ENCODE measurements at places on chromosomes 4 and X.
A peak's percentile ranks its signal among the peaks of the same experiment; 100 is the strongest.

GRCh38 chrX:32137525-32137924, 1065.7 kb upstream of the FTHL17 start:
- no peak for DNase-seq

DNA sequence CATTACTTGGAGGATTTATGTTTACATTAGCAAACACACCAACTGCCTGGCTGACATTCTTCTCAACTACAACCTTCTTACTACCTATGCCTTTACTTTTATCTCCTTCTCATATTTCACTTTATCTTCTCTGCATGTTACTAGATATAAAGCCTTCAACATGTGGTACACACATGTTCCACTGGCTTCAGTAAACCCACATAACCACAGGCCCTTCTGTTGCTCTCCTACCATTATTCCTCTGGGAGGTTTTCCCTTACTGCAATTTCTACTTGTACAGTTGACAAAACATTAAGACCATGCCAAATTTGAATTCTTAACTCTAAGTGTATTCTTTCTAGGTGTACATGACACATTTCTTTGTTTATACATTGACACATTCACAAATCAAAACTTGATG, 133.1 kb downstream of the ARAP2 start:
- DNase-seq = no peak

DNA sequence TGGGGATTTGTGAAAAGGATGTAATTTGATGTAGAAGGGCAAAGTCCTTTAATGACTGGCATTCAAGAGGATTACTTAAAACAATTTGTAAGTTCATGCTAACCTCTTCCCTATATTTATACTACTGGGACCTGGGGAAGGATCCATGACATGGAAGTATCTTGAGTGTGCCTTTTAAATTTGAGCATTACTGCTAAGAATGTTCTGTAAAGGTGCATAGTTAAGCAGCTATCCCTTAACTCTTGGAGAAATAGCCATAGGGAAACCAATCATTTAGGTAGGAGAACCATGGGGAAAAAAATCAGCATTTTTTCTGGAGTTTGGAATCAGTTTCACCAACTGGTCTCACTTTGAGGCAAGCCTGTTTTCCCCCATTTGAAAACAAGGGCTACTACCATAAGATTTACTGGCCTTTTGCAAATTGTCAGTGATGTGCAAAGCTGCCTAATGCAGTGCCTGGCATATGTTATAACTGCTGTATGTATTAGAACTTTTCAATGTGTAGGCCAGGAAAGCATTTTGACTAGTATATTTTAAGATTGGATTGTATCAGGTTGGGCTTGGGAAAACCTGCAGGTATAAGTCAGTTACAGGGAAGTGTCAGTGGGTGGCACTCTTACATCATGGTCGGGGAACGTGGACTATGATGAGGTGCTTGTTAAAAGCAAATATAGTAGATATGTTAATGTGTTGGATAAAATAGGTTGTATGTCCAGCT, 72.1 kb downstream of the PRSS12 start:
- no peak for DNase-seq

DNA sequence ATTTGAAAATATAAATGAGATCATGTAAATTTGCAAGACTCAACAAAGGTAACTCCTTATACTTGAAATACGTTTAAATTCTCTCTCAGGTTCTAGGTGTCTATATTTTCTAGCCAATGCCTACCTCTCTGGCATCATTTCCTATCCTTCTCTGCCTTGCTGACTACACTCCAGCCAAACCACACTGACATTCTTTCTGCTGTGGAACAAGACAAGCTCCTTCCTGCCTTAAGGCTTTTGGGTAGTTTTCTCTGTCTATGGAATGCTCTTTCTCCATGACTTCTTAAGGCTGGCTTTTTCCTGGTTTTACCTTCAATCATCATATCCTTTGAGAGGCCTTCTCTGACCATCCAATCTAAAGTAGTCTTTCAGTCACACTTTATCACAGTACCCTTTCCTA, 201.0 kb downstream of the SPRY1 start:
- DNase-seq = no peak

GRCh38 chrX:96002431-96002830, 682.2 kb upstream of the DIAPH2 start:
- no peak for DNase-seq

GRCh38 chrX:102883491-102883890, 53.6 kb upstream of the RAB40AL start:
- DNase-seq = no peak

- DNase-seq = no peak
Observed at GRCh38 chr4:3845094-3845743, 79.0 kb downstream of the ADRA2C start.

DNA sequence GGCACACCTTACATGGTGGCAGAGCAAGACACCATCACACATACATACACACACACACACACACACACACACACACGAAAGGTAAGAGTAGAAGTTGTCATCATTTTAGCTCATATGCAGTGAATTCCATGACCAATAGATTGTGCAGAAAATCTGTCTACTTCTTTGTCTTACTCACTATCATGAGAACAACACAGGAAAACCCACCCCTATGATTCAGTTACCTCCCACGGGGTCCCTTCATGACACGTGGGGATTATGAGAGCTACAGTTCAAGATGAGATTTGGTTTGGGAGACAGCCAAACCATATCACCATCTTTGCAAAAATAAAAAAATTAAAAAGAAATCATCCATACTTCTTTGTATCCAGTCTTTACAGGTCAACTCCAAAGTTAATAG, 221.1 kb downstream of the BMPR1B start:
- DNase-seq = no peak

GRCh38 chr4:98642991-98643426, 15.4 kb downstream of the TSPAN5 start:
- DNase-seq = no peak

DNA sequence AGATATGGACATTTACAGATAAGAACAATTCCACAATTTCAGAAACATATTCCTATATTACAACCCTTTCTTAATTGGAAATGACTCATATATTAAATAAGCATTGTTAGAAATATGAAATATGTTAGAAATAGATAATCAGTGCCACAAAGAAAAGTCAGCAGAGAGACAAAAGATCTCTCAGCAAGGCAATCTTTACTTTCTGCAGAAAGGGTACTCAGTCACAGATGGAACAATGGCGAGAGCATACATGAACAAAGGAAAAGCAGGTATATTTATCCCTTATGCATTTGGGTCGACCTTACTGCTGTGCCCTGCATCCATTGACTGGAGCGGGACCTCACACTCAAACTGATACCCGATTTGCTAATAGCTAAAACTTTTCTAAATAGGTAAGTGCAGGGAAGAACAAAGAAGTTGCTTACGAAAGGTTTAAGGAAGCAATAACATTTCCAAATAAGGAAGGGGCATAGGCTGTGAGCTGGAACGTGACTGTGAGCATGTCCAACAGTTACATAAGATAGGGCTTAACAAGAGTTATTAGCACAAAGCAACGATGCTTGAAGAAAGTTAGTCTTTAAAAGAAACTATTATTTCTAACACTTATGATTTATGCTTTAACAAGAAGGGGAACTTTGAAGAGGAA, 40.8 kb downstream of the MGARP start:
- DNase-seq = no peak

- no peak for DNase-seq
Observed at GRCh38 chrX:74160816-74161215, 143.2 kb upstream of the ZCCHC13 start.

- DNase-seq = no peak
Observed at GRCh38 chrX:1657367-1658070, 42.7 kb downstream of the ASMT start.

GRCh38 chr4:163554870-163555465, 60.5 kb downstream of the TMA16 start:
- no peak for DNase-seq

GRCh38 chr4:55547466-55547770, 709 bp upstream of the CLOCK start:
- no peak for DNase-seq

DNA sequence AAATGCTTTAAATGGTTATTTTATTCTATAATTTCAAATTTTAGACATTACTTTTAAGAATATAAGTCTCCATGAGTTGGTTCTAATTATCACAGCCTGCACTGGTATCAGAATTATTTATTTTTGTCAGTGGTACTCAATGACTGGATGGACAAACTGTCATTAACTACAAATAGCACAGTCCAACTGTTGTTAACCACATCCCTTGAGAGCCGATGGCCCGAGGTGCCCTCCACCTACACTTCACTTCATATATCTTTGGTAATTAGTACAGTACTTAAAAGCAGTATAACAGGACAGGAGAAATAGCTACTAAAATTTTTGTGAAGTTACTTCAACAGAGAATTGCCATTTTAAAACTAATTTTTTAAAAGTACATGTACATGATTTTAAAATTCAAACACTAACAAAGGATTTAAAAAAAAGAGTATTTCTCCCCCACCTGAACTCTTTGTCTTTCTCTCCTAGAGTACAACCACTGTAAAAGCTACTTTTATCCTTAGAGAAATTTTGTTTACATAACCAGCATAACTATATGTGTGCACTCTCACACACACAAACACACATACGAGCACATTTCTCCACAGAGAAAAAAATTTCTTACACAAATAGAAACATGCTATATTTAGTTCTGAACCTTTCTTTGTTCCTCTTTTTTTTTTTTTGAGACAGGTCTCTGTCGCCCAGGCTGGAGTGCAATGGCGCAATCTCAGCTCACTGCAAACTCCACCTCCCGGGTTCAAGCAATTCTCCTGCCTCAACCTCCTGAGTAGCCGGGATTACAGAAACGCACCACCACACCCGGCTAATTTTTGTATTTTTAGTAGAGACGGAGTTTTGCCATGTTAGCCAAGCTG, 6.5 kb downstream of the TIFA start:
- no peak for DNase-seq

DNA sequence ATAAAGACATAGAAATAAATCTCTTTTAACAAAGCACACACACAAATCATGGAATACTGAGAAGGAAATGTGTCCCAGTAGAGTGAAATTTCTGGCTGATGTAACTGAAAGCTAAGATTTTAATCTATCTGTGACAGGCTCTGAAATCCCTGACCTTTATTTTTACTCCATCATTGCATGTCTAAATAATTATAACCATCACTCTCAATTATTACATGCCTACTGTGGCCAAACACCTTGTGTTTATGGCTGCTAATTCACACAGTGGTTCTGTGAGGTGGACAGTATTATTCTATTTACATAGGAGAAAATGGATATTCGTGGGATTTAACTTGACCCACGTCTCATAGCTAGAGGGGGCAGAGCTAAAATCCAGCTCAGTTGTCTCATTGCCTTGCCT, 438.1 kb downstream of the TLL1 start:
- no peak for DNase-seq

GRCh38 chr4:73653695-73654106, 33.5 kb upstream of the RASSF6 start:
- no peak for DNase-seq

- DNase-seq = no peak
Observed at GRCh38 chr4:133524369-133524768, 375.3 kb downstream of the PCDH10 start.

- DNase-seq = no peak
Observed at GRCh38 chrX:12896935-12897334, 9.5 kb upstream of the TLR8 start.

GRCh38 chr4:159946983-159947615, 844.2 kb downstream of the RAPGEF2 start:
- DNase-seq = no peak

DNA sequence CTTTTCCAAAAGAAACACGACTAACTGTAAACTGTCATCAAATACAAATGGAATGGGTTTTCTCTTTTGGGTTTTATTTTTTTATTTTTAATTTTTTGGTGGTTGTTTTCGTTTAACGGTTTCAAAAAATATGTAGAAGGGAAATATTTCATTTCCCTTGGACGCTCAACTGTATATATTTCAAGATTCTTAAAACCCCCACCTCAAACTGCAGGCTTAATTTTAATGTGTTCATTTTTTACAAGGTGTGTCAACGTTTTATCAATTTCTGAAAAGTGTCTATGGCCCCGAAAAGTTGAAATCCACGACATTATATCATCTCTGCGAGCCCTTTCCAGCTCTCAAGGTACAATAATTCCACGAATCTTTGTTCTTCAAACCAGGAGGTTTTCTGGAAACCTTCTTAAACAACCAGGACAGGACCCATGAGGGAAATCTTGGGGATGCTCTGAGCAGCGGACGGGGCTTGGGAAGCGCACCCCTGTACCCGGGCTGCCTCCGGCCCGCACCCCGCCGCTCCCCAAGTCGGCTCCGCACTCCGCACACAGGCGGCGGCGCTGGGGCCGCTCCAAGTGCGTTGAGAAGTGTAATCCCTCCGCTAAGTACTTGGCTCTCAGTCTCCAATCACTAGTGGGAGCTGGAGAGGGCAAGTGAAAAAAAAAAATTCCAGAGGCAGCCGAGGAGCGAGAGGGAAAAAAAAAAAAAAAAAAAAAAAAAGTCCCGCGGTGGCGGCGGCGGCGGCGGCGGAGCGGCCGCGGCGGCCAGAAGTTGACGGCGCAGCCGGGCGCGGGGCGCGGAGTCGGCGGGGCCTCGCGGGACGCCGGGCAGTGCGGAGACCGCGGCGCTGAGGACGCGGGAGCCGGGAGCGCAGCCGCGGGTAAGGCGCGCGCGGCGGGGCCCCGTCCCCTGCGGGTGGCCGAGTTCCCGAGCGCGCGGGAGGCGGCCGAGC, at the start of gene BMPR1B:
TSS of gene BMPR1B (plus strand) at position 764 of the 949 bp plus-strand sequence. CDS start 346,470 bp downstream, outside the sequence.
- DNase-seq = peak; percentile 74

DNA sequence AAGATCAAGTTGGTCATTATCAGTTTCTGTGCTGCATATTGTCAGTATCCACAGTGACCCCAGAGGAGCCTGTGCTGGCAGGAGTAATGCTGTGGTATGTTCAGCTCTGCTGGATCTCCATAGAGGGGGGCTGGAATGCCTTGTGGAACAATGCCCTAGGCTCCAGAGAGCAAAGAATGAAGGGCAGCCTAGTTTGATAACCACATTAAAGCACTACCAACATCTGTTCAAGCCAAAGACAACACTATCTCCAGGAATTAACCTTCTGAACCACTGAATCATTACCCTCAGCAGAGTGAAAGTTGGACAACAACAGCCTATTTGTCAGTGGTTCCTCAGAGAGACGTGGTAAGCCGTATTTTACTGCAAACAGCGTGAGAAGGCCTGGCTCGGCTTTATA, 192.3 kb upstream of the CXorf66 start:
- no peak for DNase-seq

- DNase-seq = no peak
Observed at GRCh38 chr4:169271692-169272007, 894 bp upstream of the SH3RF1 start.

DNA sequence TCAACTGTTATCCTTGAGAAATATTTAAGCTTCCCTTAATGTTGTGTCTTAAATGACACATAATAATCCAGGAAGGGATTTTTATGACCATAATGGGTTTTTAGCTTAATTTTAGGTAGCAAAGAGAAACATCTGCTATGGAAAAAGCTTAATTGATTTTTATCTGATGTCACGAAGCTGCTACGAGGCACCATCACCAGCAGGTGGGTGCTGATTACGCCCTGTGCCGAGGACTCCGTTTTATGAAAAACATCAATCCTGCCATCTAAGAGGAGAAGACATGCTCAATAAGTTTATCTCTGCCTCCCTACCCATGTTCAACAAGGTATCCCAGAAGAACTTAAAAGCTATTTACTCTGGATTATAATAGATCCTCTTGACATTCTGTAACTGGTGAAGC, 280.6 kb upstream of the ZFP42 start:
- DNase-seq = no peak

All from ascending aorta (tissue), 2 donors.